K562 (cell line): ENCODE measurements at places on chromosomes 4 and X. TPM values are rescaled to one million over a fixed set of nuclear protein-coding genes. Genes with fewer than 3 reads are reported as not detected.

GRCh38 chrX:1162119-1162916 lies 50.1 kb downstream of the CRLF2 start:
- no peak overlapping the region for H3K4me3 ChIP-seq
- H3K4me1 ChIP-seq, result no peaks in the 10 kb centered on the region
- no peak overlapping the region for H3K27ac ChIP-seq
- DNase-seq, result no peak
- no peaks in the 10 kb centered on the region for H3K27me3 ChIP-seq

DNA sequence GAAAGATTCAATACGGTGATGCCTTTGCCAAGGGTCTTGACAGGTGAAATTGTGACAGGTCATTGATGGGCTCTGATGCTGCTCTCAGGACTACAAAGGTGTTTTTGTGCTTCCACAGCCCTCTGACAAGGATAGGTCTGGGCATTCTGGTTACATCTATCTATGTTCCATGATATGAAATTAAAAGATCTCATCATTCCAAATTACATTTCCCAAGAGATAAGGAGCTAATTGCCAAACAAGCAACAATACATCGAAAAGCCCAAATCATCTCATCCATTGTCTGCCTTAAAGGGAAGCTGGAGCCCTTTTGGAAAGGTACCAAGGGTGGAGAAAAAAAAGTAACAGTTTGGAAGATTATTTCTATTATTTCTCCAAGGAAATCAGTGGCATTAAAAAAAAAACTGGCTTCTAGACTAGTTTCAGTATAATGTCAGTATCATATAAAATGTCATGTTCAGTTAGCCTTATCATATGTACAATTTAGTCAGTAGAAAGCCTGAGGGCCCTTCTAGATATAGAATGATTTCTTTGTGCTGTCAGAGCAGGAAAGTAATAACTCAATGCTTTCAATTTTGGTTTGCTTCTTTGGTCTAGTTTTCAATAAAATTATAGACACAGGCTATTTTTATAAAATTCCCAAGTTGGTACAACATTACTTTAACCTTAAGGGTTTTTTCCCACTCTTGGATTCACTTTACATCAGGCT lies 224.5 kb upstream of the GPRIN3 start:
- H3K36me3 ChIP-seq, result no peaks in the 10 kb centered on the region
- no peaks in the 10 kb centered on the region for H3K4me1 ChIP-seq
- H3K27me3 ChIP-seq, result no peaks in the 10 kb centered on the region
- H3K27ac ChIP-seq, result no peak overlapping the region
- DNase-seq, result no peak
- H3K4me3 ChIP-seq, result no peak overlapping the region

The IL21 gene
- polyA plus RNA-seq, result not detected in 2 replicates

DNA sequence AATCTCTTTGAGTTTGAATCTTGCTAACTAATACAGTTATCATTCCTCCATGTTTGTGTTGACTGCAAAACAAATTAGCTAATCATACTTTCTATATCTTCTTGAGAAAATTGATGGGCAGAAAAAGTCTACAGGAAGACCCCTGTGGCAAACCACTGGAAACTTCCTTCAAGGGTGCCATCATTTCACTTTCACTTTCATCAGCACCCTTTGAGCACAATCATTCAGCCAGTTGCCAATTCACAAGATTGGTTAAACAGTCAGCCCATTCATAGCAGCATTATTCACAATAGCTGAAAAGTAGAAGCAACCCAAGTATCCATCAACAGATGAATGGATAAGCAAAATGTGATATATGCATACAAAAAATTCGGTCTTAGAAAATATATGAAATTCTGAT lies 101.5 kb downstream of the CCDC160 start:
- no peaks in the 10 kb centered on the region for H3K36me3 ChIP-seq
- H3K27me3 ChIP-seq, result no peaks in the 10 kb centered on the region
- no peak for DNase-seq
- no peak overlapping the region for H3K4me3 ChIP-seq
- H3K27ac ChIP-seq, result no peak overlapping the region

DNA sequence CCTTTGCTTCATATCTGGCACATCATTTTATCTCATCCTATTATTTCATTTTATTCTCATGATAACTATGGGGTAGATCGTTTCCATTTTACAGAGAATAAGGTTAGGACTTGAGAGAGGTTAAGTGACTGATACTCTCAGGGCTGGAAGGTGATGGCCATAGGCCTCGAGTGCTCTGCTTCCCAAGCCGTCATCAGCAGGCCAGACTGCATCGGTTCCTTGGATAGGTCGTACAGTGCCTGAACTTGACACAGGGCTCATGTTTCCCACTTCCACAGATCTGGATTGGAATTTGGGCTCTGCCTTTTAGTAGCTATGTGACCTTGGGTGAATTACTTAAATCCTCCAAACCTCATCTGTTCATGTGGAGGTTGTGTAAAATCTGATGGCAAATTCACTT lies 81.4 kb downstream of the TMEM131L start:
- H3K4me1 ChIP-seq, result no peaks in the 10 kb centered on the region; the same call in 1 of the 2 replicates
- H3K27me3 ChIP-seq, result no peaks in the 10 kb centered on the region

The TCEAL6 gene
- polyA plus RNA-seq, result not detected in 2 replicates

The ABLIM2 gene
- not detected in 2 replicates for polyA plus RNA-seq

The WNK3 gene
- not detected in 2 replicates for polyA plus RNA-seq

- no peaks in the 10 kb centered on the region for H3K4me1 ChIP-seq
- no peaks in the 10 kb centered on the region for H3K36me3 ChIP-seq
- no peak for DNase-seq
- no peak overlapping the region for H3K27ac ChIP-seq
- H3K27me3 ChIP-seq, result no peaks in the 10 kb centered on the region
Observed at GRCh38 chr4:119823891-119824290, 195.3 kb upstream of the PDE5A start.

The ODAM gene
- not detected in 2 replicates for polyA plus RNA-seq

The SSX2B gene
- polyA plus RNA-seq, result 59.2 and 70.2 TPM in 2 replicates
